ENCODE measurements at places on chromosomes 1 and 21. TPM values are rescaled to one million over a fixed set of nuclear protein-coding genes. Genes with fewer than 3 reads are reported as not detected.

The PROX1 gene
- 12.3 TPM for total RNA-seq

The UMODL1 gene
- not detected for total RNA-seq

The GUK1 gene
- total RNA-seq = 315 TPM

The RPF1 gene
- total RNA-seq = 37.1 TPM

The CCDC24 gene
- 5.4 TPM for total RNA-seq

The LRRIQ3 gene
- 1.7 TPM for total RNA-seq

The CCDC185 gene
- total RNA-seq = not detected

The ARMH1 gene
- total RNA-seq = 6.3 TPM

The NUF2 gene
- total RNA-seq = 13.2 TPM

The ANKRD45 gene
- total RNA-seq = 9.7 TPM

- no peak for DNase-seq
- H3K4me1 ChIP-seq = peaks cover 38% of the 10 kb centered on the region
- H3K36me3 ChIP-seq = peaks cover 69% of the 10 kb centered on the region
- H3K27ac ChIP-seq = peak overlapping the region; percentile 30
- no peak overlapping the region for H3K4me3 ChIP-seq
- H3K27me3 ChIP-seq = no peaks in the 10 kb centered on the region
These were observed 39.7 kb downstream of the MRAP start for GRCh38 chr21:32338209-32338921.

GRCh38 chr1:9996624-9997582, at the start of gene RBP7:
Gene RBP7 (plus strand): TSS chr1:9997228. CDS start chr1:9997259, 31 bp downstream.
- H3K27me3 ChIP-seq = peaks cover 27% of the 10 kb centered on the region
- no peak within 1 kb of the TSS for H3K27ac ChIP-seq
- no peak within 1 kb of the TSS for H3K4me3 ChIP-seq
- H3K4me1 ChIP-seq = peaks cover 18% of the 10 kb centered on the region

GRCh38 chr1:28264897-28265296, 5.6 kb downstream of the SESN2 start:
- no peak overlapping the region for H3K4me3 ChIP-seq
- H3K4me1 ChIP-seq = peaks cover 10% of the 10 kb centered on the region
- H3K27me3 ChIP-seq = no peaks in the 10 kb centered on the region
- DNase-seq = no peak
- no peak overlapping the region for H3K27ac ChIP-seq
- no peaks in the 10 kb centered on the region for H3K36me3 ChIP-seq

GRCh38 chr21:38807986-38808385, 2.3 kb downstream of the ETS2 start:
- H3K4me3 ChIP-seq = peak overlapping the region; percentile 66
- no peak for DNase-seq
- H3K36me3 ChIP-seq = no peaks in the 10 kb centered on the region
- H3K27ac ChIP-seq = peak overlapping the region; percentile 42
- peaks cover 17% of the 10 kb centered on the region for H3K4me1 ChIP-seq

DNA sequence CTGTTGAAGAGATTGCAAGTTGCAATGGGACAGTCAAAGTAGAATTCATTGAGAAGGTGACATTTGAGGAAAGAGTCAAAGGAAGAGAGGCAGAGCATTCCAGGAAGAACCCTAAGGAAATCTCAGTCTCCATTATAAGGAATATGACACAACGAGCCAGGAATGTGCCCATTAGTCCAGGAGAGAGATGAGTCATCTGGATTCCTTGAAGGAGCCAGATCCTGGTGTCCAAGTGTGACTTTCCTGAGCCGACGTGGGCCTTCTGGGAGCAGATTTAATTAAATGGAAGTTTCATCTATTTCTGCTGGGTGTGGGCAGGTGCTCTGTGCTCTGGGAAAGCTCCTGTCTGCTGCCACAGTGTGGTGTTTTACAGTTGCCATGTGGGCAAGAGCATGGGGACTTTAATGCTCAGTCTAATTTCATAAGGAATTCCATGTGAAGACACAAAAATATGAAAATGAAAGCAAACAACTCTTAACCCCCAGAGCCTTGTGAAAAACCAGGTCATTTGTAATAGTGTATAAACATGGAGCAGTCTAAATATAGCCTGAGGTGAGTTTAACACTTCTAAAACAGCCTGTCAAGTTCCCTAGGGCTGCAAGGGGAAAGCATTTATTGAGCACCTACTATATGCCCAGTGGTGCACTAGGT, 111.4 kb upstream of the ARTN start:
- H3K27ac ChIP-seq = no peak overlapping the region
- H3K4me3 ChIP-seq = no peak overlapping the region
- DNase-seq = no peak
- no peaks in the 10 kb centered on the region for H3K27me3 ChIP-seq

GRCh38 chr21:37878946-37879660, 37.2 kb downstream of the KCNJ6 start:
- no peak overlapping the region for H3K27ac ChIP-seq
- no peaks in the 10 kb centered on the region for H3K27me3 ChIP-seq
- no peak for DNase-seq
- no peak overlapping the region for H3K4me3 ChIP-seq
- H3K4me1 ChIP-seq = peaks cover 7% of the 10 kb centered on the region

GRCh38 chr1:201251411-201251810, 31.9 kb upstream of the PKP1 start:
- no peak overlapping the region for H3K4me3 ChIP-seq
- DNase-seq = no peak
- peaks cover 5% of the 10 kb centered on the region for H3K4me1 ChIP-seq
- no peaks in the 10 kb centered on the region for H3K27me3 ChIP-seq

DNA sequence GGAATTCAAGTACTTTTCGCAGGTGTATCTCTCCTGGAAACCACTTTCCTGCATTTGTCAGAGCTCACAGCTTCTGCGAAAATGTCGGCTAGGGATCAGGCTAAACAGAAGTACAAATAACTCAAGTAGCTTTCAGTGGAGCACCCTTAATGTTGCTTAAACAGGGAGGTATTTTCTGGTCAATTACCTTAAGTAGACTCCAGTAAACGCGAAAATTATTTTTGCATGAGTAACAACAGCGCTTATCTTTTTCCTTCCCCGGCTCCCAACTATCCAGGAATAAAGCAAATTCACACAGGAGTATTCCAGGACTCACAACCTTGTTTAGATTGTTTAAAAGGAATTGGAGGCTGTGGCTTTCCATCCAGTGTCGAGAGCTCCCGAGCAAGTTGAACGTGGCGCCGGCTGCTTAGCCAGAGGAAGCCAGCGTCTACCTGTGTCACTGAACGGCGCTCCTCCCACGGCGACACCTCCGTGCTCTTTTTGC, 7.3 kb upstream of the SIM2 start:
- no peak overlapping the region for H3K4me3 ChIP-seq
- H3K36me3 ChIP-seq = no peaks in the 10 kb centered on the region
- peaks cover 23% of the 10 kb centered on the region for H3K4me1 ChIP-seq
- DNase-seq = no peak
- peaks cover 86% of the 10 kb centered on the region for H3K27me3 ChIP-seq

GRCh38 chr1:162381941-162382750, 618 bp downstream of the C1orf226 start:
- no peak for DNase-seq
- H3K36me3 ChIP-seq = peaks cover 29% of the 10 kb centered on the region
- no peak overlapping the region for H3K4me3 ChIP-seq
- H3K27ac ChIP-seq = no peak overlapping the region
- no peaks in the 10 kb centered on the region for H3K27me3 ChIP-seq

DNA sequence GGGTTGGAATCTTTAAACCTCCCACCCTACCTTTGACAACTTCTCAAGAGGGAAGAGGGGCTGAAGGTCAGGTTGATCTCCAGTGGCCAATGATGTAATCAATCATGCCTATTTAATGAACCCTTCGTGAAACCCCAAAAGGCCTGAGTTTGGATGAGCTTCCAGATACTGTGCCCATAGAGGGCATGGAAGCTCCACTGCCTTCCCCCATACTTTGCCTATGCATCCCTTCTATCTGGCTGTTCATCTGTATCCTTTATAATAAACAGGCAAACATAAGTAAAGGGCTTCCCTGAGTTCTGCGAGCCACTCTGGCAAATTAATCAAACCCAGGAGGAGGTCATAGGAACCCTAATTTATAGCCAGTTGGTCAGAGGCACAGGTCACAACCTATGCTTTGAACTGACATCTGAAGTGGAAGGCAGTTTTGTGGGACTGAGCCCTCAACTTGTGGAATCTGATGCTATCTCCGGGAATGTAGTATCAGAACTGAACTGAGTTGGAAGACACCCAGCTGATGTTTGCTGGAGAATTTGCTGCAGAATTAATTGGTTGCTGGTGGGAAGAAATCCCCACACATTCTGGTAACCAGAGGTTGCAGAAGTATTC, 24.8 kb downstream of the S100A10 start:
- no peaks in the 10 kb centered on the region for H3K36me3 ChIP-seq
- H3K27me3 ChIP-seq = no peaks in the 10 kb centered on the region
- no peak overlapping the region for H3K4me3 ChIP-seq
- peaks cover 3% of the 10 kb centered on the region for H3K4me1 ChIP-seq
- H3K27ac ChIP-seq = no peak overlapping the region

- no peaks in the 10 kb centered on the region for H3K4me1 ChIP-seq
- H3K27ac ChIP-seq = no peak overlapping the region
- no peaks in the 10 kb centered on the region for H3K36me3 ChIP-seq
- DNase-seq = no peak
- no peak overlapping the region for H3K4me3 ChIP-seq
- no peaks in the 10 kb centered on the region for H3K27me3 ChIP-seq
These were observed 585.8 kb downstream of the ADGRL2 start for GRCh38 chr1:82386365-82387011.

GRCh38 chr1:184190616-184191015, 139.1 kb downstream of the TSEN15 start:
- H3K27ac ChIP-seq = no peak overlapping the region
- H3K4me3 ChIP-seq = no peak overlapping the region
- H3K27me3 ChIP-seq = no peaks in the 10 kb centered on the region

GRCh38 chr1:152141971-152142584, 16.9 kb downstream of the RPTN start:
- no peaks in the 10 kb centered on the region for H3K4me1 ChIP-seq
- H3K27me3 ChIP-seq = no peaks in the 10 kb centered on the region
- H3K36me3 ChIP-seq = no peaks in the 10 kb centered on the region

- H3K4me1 ChIP-seq = peaks cover 8% of the 10 kb centered on the region
- H3K4me3 ChIP-seq = no peak overlapping the region
- no peak overlapping the region for H3K27ac ChIP-seq
These were observed 5.9 kb downstream of the CHRM3 start for GRCh38 chr1:239392271-239392670.

GRCh38 chr1:151968058-151968457, 25.6 kb downstream of the S100A10 start:
- H3K4me1 ChIP-seq = no peaks in the 10 kb centered on the region
- H3K36me3 ChIP-seq = no peaks in the 10 kb centered on the region
- H3K27me3 ChIP-seq = no peaks in the 10 kb centered on the region
- no peak overlapping the region for H3K27ac ChIP-seq
- no peak for DNase-seq
- H3K4me3 ChIP-seq = no peak overlapping the region

DNA sequence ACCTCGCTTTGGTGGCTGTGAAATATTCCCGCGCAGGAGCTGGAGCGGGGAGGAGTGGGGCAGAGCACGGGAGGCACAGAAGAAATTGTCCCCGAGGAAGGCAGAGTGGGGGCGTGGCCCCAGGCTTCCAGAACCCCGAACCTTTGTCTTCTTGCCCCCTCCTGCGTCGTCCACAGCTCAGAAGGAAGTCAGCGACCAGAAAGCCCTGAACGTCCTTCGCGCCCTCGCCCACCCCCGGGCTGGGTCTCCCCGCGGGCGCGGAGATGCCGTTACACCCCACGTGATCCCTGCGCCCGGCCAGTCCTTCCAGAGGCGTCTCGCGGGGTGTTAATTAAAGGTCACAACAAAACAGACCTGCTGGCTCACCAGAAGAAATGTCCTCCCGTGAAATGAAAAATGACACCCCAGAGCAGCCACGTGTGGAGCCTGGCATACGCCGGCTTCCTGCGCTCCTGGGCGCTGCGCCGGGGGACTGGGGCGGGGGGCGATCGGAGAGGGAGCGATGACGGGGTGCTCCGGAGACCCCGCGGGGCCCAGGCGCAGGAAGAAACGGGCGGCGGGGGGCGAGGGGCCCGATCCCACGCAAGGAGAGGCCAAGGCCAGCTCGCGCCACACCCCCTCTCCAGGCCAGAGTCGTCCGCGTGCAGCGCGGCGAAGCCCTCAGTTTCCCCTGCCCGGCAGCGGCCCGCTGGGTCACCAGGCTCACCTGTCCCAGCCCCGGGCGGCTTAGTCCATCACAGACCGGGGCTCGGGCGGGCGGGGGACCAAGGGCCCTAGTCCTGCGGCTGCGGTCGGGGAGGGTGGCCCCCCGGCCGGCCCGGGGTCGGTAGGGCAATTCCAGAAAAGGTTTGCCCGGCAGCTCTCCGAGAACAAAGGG, 995 bp upstream of the KIF26B start:
- H3K4me1 ChIP-seq = peaks cover 35% of the 10 kb centered on the region
- H3K27me3 ChIP-seq = peaks cover 22% of the 10 kb centered on the region
- DNase-seq = no peak
- H3K4me3 ChIP-seq = peak overlapping the region; percentile 67
- peak overlapping the region; percentile 73 for H3K27ac ChIP-seq
- H3K36me3 ChIP-seq = no peaks in the 10 kb centered on the region
